ENCODE measurements at places on chromosomes 3 and 15.

DNA sequence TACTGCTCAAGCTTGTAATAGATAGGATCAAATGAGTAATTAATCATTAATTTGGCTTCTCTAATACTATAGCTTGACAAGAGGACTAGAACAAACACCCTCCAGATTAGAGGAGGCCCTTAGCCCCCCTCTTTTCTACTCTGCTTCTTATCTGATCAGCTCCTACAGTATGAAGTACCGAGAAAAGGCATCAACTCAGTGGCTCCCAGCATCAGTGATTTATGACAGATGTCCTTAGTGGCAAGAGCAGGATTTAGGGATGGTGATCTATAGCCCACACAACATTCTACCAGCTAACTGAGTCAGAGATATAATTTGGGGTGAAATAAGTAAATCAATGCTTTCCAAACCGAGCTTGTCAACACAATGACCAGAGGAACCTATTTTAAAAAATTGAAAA lies 541.1 kb downstream of the NLGN1 start:
- DNase-seq, result no peak

DNA sequence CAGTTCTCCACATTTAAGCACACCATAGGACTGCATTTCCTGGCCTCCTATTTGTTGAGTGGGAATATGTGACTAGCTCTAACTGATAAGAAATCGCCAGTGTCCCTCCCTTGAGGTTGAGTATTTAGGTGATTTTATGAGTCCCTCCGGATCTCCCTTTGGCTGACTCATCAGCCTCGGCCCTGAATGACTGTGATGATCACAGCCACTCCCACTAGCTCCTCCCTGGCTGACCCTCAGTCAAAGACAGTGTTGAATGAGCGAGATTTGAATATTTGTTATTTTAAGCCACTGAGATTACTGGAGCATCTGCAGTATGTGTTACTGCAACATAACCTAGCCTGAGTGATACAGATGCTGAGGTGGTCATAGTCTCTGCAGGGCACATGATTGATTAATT lies 515.3 kb downstream of the EPHB1 start:
- DNase-seq, result no peak

GRCh38 chr15:40806672-40807027 lies 239 bp upstream of the ZFYVE19 start:
- DNase-seq, result no peak

DNA sequence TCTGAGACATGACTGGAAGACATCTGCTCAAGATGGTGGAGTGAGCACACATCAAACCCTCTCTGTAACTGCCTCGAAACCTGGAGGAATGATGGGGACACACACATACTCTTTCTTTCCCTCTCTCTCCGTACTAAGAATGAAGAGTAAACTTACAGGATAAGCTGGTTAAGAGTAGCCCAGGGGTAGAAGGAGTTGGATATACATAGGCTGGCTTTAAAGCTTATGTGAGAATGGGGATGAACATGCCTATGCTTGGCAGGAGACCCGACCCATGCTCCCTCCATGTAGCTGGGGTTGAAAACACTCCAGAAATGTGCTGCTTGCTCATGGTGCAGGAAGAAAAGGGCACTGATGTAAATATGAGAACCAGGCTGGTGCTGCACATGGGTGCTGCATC lies 68.9 kb downstream of the IL20RB start:
- no peak for DNase-seq

DNA sequence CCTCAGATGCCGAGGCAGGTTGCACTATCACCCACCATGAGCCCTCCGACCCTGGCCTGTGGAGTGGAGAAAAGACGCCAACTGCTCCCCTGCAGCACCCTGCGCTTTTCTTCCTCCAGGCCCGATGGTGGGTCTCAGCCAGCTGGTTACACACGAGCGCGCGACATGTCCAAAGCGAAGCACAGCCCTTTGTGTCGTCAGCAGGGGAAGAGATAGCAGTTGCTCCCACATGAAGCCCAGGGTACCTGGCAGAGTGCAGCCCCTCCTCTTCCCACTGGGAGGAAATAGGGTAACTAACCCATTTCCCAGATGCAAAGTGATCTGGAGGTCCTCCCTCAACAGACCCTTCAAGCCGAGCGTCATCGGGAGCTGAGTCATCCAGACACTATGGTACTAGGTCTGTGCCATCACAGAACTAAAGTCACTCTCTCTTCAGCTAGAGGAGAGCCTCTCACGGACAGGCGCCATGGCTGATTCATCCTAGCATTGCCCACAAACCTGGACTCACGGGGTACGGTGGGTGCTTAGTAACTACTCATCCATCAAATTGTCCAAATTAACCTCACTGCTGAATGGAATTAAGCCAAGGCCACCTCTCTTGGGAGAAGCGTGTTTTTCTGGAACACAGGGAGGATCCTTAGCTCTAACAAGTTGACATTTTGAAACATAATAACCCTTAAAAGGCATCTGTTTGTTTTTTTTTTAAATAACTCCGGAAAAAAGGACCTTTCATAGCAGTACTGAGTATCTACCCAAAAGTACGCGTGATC lies 45.2 kb upstream of the BDH1 start:
- DNase-seq, result no peak

DNA sequence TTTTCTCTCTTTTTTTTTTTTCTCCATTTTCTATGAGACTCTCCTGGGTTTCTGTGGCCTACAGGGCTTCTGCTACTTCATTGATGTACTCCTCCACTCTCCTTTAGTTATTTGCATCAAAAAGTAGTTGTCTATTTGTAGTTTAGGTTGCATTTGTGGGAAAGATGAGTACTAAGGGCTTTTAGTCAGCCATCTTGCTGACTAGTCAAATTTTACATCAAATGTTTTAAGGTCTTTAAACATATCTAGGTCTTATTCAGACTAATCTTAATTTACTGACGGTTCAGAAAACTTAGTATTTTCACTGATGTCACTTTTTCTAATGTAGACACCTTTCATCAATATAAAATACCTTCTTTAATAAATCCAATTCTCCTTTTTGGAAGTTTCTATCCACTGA lies 871.0 kb downstream of the PLOD2 start:
- no peak for DNase-seq

GRCh38 chr15:65333856-65334255 lies 29.4 kb downstream of the RNU5B-1 start:
- DNase-seq, result no peak

GRCh38 chr15:62253294-62253693 lies 88.2 kb upstream of the C2CD4B start:
- DNase-seq, result no peak

Measured in activated CD4-positive, alpha-beta T cell treated with anti-CD3 and anti-CD28 coated beads, Interleukin-2, Interleukin-6, amounts not matched to agents 100 ng/mL and 50 ng/mL, durations not matched to agents 16 hours and 8 hours (primary cell).